NCI-H510A treated with DMSO at 0.1 percent for 48 hours (cell line): ENCODE measurements at places on chromosomes 5 and 9.

GRCh38 chr5:163509291-163509951 is 4.0 kb downstream of the MAT2B start:
- no peak for DNase-seq

DNA sequence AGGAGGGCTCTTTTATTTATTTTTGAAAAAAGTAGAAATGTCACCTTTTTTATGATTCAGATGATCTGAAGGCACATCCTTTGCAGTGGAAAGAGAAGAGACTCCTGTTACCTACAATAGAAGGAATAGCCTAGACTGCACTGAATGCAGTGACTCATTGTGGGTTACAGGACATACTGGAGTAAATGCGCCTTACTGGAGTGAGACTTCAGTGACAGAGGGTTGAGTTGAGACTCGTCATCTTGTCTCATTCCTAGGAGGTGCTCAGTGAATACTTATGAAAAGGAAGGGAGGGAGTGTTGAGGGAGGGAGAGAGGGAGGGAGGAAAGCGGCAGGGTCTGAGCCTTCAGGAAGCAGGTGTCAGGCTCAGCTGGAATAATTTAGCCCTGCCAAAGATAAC is 25.2 kb downstream of the ANKRA2 start:
- peak; percentile 2 for DNase-seq

DNA sequence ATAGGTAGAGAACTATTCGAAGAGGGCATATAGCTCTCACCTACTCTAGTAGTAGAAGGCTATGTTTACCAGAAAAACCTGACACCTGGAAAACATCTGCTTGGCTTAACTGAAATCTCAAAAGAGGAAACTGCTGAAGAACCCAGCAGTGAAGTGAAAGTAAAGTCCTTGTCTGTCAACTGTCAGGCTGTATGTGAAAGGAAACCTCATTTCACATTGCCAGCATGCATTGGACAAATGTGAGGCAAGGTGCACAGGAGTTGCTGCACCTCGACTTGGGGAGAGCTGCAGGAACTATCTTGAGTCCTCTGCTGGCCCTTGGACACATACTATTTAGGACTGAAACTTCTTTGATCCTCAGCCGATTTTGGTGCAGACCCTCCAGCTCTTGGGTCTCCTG is 53.3 kb downstream of the NREP start:
- no peak for DNase-seq

- DNase-seq: no peak
These were observed 32.2 kb upstream of the TGFBI start for GRCh38 chr5:135996611-135997010.

DNA sequence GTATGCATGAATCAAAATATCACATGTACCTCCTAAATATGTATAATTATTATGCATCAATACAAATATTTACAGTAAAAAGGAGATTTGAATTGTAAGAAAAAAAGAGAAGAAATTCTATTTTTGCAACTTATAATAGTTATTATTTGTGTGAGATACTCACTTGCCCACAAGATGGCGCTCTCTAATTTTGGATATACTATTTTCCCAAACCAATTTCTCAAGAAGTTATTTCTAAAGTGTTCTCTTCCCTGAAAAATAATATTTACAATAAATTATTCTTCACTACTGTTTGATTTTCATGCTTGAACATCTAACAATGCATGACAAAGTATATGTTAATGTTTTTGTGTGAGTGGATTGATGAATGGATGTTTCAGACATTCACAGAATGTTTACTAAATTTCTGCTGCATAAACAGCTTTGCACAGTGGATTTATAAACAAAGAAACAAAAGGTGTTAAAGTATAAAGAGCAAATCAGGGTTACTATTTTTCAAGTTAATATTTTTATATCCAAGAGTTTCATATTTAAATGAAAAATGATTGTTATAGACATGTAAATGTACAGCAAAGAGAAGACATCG is 503.4 kb downstream of the PDE4D start:
- peak; percentile 35 for DNase-seq

GRCh38 chr5:60718166-60718892 is 18.4 kb upstream of the DEPDC1B start:
- DNase-seq: no peak

GRCh38 chr5:72621576-72621975 is 114.4 kb upstream of the ZNF366 start:
- DNase-seq: no peak

- no peak for DNase-seq
These were observed 338.7 kb downstream of the NPR3 start for GRCh38 chr5:33049842-33050241.

DNA sequence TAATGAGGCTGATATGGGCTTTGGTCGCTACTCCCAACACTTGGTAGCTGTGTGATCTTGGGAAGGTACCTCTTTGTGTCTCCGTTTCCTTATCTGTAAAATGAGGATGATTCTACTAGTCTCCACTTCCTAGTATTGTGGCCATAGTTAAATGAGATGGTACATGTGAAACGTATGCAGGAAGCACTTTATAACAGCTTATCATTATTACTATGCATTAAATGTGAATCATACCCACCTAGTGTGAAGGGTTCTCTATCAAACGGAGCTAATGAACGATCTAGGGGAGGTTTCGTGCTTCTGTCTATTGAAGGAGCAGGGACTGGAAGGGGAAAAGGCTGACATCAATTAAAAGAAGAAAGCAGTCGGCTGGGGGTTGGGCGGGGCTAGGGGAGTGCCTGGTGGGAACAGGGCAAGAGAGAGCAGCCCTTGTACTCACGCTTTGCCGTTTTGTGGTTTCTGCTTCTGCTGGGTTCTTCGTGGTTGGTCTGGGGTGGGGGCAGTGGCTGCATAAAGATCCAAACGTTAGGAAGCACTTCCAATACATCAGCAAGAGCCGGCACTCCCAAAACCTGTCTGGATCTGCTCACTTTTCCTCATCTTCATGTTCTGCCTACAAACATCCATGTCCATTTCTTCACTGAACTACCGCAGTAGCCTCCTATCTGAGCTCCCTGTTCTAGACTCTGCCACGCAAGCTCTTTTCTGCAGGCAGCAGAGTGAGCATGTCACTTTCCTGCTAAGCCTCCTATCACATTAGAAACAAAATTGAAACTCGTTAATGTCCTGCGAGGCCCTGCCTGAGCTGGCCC is 30.8 kb downstream of the LCP2 start:
- DNase-seq: no peak
